Fibroblast of skin of scalp (primary cell): ENCODE measurements at places on chromosomes 4 and X.

DNA sequence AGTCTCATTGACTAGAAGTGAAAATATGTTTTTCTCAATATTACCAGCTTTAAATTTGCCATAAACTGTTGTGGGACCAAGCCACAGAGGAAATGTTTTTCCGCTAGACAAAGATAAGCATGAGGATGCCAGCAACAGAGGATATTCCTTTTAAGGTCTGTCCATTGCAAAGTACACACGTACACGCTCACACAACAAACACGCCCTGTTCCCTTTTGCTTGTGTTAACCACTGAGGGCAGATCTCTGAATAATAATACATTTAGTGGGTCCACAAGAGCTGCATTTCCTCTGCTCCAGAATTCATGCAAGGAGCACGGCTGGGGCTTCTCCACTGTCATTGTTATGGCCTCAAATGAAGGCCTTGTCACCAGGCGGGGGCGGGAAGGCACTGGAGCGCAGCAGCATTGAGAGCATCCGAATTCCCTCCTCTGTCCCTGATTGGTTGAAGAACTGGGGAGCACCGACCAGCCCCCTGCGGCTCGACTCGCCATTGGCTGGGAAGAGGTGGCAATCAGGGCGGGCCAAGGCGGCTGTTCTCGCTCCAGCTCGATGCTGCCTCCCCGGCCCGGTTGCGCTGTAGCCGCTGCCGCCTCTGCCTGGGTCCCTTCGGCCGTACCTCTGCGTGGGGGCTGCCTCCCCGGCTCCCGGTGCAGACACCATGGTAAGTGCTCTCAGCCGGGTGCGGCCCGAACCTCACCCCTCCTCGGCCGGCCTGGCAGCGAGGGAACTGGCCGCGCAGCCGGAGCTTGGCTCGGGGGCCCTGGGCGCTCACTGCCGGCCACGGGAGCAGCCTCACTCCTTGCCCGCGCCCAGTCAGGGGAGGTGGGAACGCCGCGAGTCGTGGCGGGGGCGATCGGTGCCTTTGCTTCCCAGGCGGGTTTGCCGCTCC lies at the start of gene GUCY1B1:
TSS of gene GUCY1B1 (plus strand) at position 541 of the 891 bp plus-strand sequence. CDS start at position 661, 120 bp downstream.
- peak; percentile 95 for DNase-seq

DNA sequence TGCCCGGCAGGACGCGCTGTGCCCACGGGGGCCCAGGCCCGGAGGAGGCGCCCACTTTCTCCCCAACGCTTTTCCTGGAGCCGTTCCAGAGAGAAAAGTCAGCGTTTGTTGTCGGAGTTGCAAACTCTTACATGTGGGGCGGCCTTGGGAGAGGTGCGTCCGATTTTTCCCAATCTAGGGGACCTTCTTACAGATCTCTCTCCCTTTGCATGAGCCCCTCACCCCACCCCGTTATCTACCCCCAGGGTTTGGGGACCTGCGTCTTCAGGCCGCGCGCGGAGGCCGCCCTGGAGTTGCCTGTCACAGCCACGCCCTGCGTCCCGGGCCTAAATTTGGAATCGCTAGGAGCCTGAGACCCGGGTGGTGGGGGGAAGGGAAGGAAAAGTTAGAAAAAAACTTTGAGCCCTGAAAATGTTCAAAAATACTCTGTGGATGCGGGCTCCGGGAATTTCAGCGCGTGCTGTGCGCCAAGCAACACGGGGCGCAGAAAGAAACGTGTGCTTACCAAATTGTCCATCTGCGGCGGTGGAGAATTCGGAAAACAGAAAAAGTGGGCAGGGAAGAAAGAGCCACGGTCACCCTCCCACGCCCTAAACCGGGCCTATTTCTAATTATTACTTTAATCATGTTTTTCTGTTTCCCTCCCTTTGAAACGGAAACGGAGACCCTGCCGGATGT lies 587 bp downstream of the CD99 start:
- peak; percentile 50 for DNase-seq

GRCh38 chr4:5386921-5387320 lies 321.4 kb downstream of the EVC2 start:
- no peak for DNase-seq

- no peak for DNase-seq
Observed at GRCh38 chrX:44943007-44943406, 70.0 kb downstream of the KDM6A start.

DNA sequence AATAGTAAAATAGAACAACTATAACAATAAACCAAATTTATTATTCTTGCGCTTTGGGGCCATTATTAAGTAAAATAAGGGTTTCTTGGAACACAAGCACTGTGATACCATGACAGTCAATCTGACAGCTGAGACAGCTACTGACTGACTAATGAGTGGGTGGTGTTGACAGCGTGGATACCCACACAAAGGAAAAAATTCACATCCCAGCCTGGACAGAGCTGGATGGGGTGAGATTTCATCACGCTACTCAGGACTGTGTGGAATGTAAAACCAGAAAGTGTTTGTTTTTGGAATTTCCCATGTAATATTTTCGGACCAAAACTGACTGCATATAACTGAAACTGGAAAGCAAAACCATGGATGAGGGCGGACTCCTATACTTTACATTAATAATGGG lies 48.8 kb downstream of the IGFBP7 start:
- DNase-seq: peak; percentile 87

DNA sequence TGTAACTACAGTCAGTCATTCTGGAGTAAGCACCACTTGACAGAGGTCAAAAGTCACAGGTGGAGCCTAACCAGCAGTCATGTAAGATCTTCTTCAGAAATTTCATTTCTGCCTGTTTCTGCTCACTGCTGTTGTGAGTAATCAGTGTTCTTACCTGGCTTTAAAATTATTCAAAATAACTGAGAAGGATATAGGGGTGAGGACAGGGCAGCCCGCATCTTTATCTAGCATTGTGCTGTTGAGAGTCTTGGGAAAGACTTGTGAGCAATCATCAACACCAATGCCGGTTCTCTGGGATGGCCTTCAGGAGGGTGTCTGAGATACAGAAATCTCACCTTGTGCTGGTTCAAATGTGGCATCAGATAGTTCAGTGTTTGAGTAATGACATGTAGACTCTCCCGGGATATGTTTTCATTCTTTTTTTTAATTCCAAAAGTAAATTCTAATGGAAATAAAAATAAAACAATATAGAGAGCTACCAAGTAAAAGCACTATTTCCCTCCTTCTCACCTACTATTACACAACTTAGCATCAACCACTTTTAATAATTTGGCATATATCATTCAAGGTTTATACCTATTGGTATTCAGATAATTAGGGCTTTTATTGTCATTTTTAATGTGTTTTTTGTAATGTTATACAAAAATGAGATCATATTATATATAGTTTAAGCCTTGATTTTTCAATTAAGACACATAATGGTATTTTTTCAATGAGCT lies 37.1 kb downstream of the AREG start:
- DNase-seq: no peak

DNA sequence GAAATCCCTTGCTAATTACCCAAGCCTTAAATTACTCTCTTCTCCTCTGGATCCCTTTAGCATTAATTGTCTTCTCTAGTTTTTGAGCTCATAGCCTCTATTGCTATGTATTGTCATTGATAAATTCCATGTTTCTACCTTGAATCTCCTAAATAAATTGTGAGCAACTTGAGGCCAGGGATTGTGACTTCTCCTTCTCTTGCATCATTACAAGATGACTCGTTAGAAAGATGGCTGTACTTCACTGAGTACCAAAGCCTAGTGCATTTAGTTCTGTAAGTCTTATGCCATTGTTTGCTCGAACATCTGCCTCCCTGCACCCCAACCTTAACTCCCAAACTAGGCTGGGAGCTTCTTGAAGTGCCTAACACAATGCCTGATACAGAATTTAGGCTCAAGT lies 15.3 kb downstream of the VSIG4 start:
- no peak for DNase-seq

GRCh38 chr4:11367371-11367770 lies 61.3 kb downstream of the HS3ST1 start:
- peak; percentile 63 for DNase-seq

- DNase-seq: peak; percentile 11
Observed at GRCh38 chr4:81704461-81704860, 232.8 kb upstream of the RASGEF1B start.

DNA sequence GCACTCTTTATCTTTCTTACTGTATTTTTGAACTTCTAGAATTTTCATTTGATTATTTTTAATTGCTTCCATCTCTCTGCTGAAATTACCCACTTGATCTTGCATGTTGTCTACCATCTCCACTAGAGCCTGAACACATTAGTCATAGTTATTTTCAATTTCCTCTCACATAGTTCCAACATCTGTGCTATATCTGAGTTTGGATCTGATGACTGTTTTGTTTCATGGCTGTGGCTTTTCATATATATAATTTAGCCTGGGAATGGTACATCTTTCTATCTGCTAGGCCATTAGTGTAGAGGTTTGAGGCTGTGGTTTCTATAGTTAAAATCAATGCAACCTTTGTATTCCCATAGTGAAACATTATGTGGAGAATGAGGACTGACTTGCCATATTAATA lies 33.2 kb downstream of the NPY2R start:
- DNase-seq: no peak

DNA sequence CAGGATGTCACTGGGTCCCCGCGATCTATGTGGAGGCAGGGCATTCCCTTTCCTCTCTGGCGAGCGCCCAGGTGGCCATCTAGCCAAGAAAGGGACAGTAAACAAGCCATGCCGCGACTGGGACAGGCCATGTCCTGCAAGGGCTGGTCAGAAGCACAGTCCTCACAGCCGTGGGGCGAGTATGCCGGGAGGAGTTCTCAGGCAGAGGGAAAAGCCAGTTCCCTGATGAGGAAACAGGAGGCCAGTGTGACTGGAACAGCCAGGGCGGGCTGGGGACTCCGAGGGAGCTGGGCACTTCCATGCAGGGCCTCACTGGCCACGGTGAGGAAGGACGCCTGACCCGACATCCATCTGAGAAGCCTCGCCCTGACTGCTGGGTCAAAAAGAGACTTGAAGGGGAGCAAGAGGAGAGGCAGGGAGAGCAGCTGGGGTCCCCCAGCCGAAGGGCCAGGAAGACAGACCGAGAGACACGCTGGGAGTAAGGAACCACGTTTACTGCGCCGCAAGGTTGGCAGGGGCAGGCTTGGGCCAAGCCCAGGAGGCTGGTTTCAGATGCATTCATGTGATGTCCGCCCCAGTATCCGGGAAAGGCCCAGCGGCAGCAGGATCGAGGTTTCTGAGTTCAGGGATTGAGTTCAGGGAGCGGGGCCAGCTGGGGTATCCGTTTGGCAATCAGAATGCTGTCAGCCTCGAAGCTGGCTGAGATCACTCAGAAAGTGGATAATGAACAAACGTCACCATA lies 15.0 kb downstream of the CFAP99 start:
- no peak for DNase-seq

GRCh38 chrX:12971282-12972003 lies 3.5 kb upstream of the TMSB4X start:
- DNase-seq: no peak

GRCh38 chr4:5828005-5828391 lies 64.9 kb downstream of the CRMP1 start:
- no peak for DNase-seq

- DNase-seq: no peak
Observed at GRCh38 chr4:142509881-142510280, 336.2 kb downstream of the INPP4B start.

GRCh38 chr4:38791010-38791409 lies 8.2 kb upstream of the TLR10 start:
- no peak for DNase-seq

DNA sequence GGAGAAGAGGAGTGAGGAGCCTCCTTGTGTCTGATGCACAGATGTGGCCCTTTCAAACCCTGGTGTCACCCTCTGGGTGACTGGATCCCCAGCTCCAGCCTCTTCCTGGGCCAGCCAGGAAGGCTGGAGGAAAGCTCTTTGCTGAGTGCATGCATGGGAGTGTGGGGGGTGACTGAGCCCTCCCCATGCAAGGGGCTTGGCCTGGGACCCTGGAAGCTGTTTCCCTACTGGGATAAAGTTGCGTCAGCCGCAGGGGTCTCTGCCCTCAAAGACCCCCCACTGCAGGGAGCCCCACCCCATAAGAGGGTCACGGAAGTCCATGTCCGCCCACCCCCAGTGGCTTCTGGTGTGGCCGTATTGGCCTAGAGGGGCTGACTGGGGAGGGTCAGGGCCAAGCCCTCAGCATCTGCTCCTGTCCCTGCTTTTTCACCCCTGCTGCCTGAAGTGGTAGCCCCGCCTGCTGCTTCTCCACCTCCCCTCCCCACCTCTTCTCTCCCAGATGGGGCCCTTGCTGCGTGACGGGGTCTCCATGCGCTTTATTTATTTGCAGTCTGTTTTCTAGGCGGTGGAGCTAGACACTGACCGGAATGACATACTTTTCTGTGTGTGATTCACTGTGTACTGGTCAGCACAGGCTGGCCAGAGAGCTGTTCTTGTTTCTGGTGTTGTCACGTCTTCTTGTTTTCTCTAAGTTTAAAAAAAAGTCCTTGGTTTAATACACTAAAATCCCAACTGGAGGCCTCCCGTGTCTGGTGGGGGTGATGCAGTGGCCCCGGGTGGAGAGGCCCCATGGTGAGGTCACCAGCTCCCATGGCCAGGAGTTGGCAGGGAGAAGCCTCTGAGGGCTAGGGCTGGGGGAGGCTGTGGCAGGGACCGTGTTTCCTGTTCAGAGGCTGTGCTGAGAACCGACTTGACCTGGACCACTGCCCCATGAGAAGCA lies 3.6 kb downstream of the SMIM10L2A start:
- no peak for DNase-seq

DNA sequence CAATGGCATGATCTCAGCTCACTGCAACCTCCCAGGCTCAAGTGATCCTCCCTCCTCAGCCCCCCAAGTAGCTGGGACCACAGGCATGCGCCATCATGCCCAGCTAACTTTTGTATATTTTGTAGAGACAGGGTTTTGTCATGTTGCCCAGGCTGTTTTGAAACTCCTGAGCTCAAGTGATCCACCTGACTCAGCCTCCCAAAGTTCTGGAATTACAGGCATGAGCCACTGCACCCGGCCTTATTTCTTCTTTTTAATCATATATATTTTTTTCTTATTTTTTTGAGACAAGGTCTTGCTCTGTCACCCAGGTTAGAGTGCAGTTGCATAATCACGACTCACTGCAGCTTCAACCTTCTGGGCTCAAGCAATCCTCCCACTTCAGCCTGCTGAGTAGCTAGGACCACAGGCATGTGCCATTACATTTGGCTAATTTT lies 184.0 kb downstream of the TSPAN5 start:
- DNase-seq: peak; percentile 74

DNA sequence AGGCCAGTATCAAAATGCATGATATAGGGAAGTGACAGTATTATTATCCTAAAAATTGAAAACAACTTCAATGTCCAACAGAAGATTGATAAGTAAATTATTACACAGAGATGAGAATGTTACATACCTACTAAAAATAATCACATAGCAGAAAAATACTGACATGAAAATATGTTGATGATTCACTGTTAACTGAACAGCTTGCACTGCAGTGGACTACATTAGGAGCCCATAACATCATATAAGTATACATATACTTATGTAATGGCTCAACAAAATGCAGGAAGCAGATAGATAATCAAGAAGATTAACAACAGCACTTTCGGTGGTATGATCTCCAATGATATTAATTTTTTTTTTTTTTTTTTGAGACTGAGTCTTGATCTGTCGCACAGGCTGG lies 7.1 kb downstream of the CLOCK start:
- DNase-seq: peak; percentile 50

GRCh38 chr4:128810871-128811570 lies 1.5 kb downstream of the JADE1 start:
- DNase-seq: peak; percentile 83
